Upper lobe of right lung (tissue), 1 donor: ENCODE measurements at places on chromosomes 12 and 14.

DNA sequence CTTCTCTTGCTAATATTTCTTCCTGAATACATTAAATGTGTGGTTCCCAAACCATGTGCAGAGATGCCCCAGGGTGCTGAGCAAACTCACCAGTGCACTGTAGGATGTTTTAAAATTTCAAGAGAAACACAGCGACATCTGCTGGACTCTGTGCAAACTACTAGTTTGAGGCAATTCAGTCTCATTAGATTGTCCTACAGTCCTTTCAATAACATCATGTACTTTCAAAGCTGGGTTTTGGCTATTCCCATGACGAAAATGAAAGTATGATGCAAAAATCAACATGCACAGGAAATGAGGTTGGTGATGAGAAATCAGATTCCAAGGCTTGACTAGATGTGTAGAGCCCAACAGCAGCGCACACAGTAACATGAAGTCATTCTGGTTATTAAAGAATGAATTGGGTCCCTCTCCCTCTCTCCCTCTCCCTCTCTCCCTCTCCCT lies 66.3 kb downstream of the CLIP1 start:
- DNase-seq: no peak

GRCh38 chr14:78307671-78308070 lies 137.5 kb downstream of the NRXN3 start:
- no peak for DNase-seq

- no peak for DNase-seq
Measured at GRCh38 chr14:75896341-75896740, 85.5 kb downstream of the TGFB3 start.

DNA sequence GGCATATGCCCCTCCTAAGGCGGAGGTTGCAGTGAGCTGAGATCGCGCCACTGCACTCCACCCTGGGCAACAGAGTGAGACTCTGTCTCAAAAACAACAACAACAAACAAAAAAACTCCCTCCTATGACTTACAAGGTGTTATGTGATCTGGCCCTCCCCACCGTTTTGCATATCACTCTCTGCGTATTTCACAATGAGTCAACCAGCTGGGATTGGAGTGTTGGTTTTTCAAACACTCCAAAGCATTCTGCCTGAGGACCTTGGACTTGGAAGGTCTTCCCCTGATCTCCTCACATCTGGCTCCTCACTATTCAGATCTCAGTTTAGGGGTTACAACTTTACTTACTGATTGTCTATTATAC lies 14.0 kb downstream of the MANSC1 start:
- no peak for DNase-seq

GRCh38 chr12:114395755-114396152 lies 10.2 kb downstream of the TBX5 start:
- DNase-seq: no peak

- no peak for DNase-seq
Measured at GRCh38 chr12:97758194-97758501, 295.5 kb downstream of the RMST start.

GRCh38 chr14:98665007-98665406 lies 607.0 kb downstream of the BCL11B start:
- no peak for DNase-seq

GRCh38 chr14:22555384-22556011 lies 33.5 kb downstream of the DAD1 start:
- no peak for DNase-seq

DNA sequence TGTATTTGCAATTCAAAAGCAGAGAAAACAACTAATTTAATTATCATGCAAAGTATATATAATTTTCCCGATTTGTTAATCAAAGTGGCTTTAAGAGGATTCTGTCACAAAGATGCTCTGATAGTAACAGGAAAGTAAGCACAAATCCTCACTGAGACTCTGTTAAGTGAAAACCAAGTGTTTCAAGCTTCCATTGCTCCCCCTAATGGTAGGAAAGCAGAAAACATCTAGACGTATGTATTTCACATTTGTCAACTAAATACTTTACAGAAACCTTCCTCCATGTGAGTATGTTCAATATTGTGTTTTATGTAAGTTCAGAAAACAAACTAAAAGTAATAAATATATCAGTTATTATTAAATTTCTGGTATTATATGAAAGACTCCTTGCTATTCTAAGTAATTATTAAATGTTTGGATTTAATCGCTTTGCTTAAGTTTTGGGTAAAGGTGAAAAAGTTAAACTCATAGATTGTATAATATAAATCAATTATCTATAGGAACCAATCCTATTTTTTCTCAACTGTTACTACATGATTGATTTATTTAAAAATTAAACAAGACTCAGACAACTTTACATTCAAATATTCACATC lies 1.5 kb upstream of the NTS start:
- DNase-seq: no peak

DNA sequence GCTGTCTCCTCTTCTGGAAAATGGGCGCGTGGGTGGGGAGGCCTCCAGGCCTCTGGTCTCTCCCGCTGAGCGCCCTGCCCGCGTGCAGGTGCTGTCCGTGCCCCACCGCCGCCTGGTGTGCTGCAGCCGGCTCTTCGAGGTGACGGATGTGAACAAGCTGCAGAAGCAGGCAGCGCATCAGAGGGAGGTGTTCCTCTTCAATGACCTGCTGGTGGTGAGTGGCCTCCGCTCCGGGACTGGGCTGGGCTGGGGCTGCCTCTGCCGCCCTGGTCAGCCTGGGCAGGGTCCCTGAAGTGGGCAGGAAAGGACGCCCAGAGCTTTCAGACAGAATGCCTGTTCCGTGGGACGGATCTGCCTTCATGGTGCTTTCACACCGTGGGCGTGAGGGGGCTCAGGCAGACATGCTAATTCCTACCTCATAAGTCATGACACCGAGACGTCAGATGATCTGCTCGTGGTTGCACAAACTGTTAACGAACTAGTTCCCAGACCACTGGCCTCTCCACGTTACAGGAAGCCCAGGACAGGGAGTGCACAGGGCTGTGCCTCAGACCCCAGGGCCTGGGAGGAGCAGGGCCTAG lies 50.5 kb downstream of the SLC6A12 start:
- DNase-seq: no peak

DNA sequence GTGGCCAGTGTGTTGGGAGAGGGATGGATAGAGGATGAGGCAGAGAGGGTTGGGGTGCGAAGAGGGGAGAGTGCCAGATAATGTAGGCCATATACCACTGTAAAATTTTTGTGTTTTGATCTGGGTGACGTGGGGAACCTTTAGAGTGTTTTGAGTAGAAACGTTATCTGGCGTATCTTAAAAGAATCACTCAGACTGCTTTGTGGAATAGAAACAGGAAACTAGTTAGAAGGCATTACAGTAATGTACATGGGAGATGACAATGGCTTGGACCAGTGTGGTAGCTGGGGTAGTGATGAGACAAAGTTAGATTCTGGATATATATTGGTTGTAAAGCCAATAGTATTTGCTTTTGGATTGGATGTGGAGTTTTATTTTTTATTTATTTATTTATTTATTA lies 20.6 kb downstream of the ATF1 start:
- no peak for DNase-seq

DNA sequence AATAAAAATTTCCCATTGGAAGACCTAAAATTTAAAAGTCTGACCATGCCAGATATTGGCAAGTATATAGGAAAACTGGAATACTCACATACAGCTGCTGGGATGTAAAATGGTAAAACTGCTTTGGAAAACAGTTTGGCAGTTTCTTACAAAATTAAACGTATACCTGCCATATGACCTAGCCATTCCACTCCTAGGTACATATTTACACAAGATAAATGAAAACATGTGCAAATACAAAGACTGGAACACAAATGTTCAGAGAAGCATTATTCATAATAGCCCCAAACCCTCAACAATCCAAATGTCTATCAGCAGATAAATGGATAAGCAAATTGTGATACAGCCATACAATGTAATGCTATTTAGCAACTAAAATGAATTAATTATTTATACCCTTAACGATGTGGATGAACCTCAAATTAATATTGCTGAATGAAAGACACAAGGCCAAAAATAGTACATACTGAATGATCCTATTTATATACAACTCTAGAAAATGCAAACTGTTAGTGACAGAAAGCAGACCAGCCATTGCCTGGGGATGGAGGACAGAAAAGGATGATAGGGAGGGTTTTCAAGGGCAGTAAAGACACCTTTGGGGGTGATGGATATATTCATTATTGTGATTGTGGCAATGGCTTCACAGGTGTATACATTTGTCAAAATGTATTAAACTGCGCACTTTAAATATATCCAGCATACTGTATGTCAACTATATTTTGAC lies 21.3 kb upstream of the TCP11L2 start:
- DNase-seq: no peak

DNA sequence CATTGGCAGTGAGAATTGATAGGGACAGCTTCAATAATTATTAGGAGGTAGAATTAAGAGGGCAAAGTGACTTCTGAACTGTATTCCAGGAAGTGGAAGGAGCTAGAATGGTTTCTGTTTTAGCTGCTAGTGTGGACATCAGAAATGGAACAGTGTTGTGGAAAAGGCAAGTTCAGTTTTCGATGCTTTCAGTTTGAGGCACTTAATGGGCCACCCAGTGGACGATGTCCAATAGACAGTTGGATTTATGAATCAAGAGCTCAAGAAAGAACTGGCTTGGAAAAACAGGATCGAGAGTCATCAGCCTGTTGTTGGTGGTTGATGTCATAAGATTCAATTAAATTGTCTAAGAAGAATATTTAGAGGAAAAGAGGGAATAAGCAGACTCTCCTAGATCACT lies 136.3 kb downstream of the DYRK2 start:
- no peak for DNase-seq

- DNase-seq: no peak
Measured at GRCh38 chr12:101455685-101456084, 19.5 kb upstream of the SPIC start.

- DNase-seq: no peak
Measured at GRCh38 chr14:54676812-54677708, 110.1 kb downstream of the SAMD4A start.

GRCh38 chr14:60721326-60722106 lies 2.6 kb downstream of the SIX4 start:
- peak; percentile 76 for DNase-seq

- no peak for DNase-seq
Measured at GRCh38 chr12:71552728-71553501, 110.7 kb downstream of the ZFC3H1 start.

DNA sequence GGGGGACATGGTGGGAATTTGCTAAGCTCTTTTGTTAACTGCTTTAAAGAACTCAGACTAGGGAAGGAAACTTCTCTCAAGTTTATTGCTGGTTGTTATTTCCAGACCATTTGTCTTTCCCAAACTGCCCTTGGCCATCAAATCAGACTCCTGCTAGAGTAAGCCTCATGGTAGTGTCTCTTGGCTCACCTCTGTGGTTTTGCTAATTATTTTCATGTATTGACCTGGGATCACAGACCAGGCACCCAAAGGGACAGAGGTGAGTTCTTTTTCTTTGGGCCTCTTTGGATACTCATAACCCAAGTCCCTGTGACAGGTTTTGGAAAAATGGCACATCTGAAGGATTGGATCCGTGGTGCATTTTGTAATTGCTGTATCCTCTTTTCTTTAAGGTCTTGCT lies 11.2 kb downstream of the ETV6 start:
- DNase-seq: no peak

GRCh38 chr12:23204933-23205778 lies 580.2 kb downstream of the ETNK1 start:
- DNase-seq: no peak

- no peak for DNase-seq
Measured at GRCh38 chr14:72839753-72840607, 53.9 kb downstream of the DPF3 start.

GRCh38 chr14:74985028-74985310 lies 17.8 kb upstream of the EIF2B2 start:
- DNase-seq: no peak

DNA sequence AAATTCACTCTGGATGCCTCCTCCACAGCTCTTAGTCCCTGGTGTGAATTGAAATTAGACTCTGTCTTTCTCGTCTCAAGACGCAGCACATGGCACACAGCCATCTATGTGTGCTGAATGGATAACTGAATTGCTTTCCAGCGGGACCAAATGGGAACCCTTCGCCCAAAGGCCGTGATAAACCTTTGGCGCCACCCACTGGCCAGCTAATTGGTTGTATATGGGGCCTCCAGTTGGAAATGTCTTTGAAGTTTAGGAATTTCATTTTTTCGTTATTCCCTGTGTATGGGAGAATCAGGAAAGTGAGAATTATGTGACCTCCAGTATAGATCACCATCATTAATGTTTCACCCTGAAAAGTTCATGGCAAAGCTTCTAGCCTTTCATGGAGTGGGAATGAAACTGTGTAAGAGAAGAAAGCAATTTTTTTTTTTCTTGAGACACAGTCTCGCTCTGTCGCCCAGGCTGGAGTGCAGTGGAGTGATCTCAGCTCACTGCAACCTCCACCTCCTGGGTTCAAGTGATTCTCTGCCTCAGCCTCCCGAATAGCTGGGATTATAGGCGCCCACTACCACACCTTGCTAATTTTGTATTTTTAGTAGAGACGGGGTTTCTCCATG lies 9.8 kb upstream of the HSP90AA1 start:
- peak; percentile 87 for DNase-seq

- DNase-seq: no peak
Measured at GRCh38 chr14:105283028-105283427, 17.8 kb downstream of the BRF1 start.

GRCh38 chr14:92665661-92666110 lies 82.7 kb downstream of the LGMN start:
- no peak for DNase-seq

GRCh38 chr12:104319918-104320626 lies 16.5 kb downstream of the EID3 start:
- DNase-seq: no peak

DNA sequence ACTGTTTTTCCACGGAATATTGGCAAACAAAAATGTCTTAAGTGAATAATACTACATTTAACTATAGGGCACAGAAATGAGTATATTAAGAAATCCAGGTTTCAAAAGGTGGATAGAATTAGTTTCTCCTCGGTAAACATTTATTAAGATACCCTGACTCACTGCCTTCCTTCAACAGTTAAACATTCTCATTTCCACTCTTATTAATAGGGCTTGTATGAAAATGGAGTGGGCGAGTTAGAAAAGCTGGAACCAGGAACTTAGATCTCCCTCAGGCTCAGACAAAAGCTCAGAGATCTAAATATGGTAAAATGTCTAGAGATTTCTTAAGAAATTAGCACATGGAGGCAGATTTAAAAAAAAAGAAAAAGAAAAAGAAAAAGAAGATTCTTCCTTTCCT lies 78.8 kb downstream of the RMST start:
- DNase-seq: no peak

GRCh38 chr12:28497889-28498411 lies 307.7 kb downstream of the CCDC91 start:
- DNase-seq: no peak

GRCh38 chr14:64434528-64434927 lies 30.8 kb upstream of the AKAP5 start:
- DNase-seq: no peak

- no peak for DNase-seq
Measured at GRCh38 chr12:24728366-24728765, 220.5 kb downstream of the BCAT1 start.
